ENCODE measurements at places on chromosomes 5 and 9. TPM values are rescaled to one million over a fixed set of nuclear protein-coding genes. Genes with fewer than 3 reads are reported as not detected.

Gene ADGRD2
- total RNA-seq, result not detected

Gene CCL27
- total RNA-seq, result not detected

Gene RXRA
- 116 TPM for total RNA-seq

Gene GLRA1
- total RNA-seq, result not detected

Gene PFN3
- not detected for total RNA-seq

Gene PCDHGA10
- total RNA-seq, result 3.9 TPM

Data from liver (tissue), 10 donors.